ENCODE measurements at places on chromosomes 6 and 20.
A peak's percentile ranks its signal among the peaks of the same experiment; 100 is the strongest.

GRCh38 chr6:29702519-29703103, 20.6 kb upstream of the HLA-F start:
- ATAC-seq, result peak; percentile 89

- no peak for ATAC-seq
These were observed 5.2 kb downstream of the SLC2A4RG start for GRCh38 chr20:63744574-63745423.

DNA sequence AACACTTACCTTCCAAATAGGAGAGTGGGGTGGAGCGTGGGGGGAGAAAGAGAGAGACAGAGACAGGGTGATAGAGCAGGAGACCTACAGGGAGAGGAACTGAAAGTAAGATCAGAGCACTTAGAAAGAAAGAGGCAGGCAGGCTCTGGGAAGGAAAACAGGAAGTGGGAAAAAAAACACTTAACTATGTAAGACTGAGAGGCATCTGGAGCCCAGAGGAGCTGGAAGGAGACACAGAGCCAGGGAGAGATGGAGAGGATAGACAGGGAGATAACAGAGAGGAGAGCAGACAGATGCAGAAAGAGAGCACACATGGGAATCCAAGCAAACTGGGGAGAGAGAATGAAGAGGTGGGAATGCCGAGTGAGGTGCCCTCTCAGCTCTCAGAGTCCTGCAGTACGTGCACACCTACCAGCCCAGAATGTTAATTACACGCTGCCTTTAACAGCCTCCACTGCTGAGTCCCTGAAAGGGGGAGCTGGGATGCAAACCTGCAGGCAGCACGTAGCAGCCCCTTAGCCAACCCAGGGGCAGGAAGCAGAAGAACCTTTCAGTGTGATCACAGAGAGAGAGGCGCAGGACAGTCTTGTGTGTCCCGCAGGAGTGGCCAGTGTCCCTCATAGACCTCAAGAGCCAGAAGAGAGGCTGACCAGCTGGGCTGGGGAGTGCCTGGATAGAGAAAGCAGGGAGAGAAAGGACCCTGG, 132.7 kb upstream of the LRFN2 start:
- ATAC-seq, result no peak

GRCh38 chr6:36655085-36655724, 23.3 kb upstream of the CDKN1A start:
- no peak for ATAC-seq

- no peak for ATAC-seq
These were observed 875.4 kb upstream of the MAP3K7 start for GRCh38 chr6:91462241-91462640.

DNA sequence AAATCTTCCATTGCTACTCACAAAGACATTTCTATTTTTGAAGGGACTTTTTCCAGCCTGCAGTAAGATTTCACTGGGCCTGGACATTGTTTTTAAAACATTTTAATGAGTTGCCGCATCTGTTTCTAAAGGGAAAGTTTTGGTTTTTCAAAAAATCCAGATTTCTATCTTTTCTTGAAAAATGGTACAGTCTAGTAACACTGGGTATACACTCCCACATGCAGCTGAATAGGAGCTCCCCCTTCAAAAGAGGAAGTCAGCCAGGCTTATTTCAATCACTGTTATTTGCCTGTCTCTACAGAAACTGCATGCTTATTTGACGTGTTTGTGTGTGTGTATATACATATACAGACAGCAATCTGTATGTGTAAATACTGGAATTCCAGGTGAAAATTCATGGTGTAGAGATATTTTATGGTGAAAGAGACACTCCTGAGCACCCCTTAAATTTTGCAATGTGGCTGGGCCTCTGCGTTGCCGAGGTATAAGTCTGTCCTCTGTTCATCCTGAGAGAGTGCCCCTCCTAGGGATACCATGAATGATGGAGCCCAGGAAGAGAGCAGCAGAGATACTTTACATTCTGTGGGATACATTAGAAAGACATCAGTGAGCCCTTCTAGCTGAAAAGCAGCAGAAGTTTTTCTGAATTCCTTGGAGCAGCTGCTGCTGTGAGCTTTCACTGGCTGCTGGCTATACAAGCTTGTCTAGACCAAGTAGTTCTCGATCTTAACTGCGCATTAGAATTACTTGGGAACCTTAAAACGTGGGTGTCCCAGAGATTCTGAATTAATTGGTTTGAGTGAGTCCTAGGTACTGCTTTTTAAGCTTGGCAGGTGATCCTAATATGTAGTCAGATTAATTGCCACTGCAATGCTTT, 12.0 kb upstream of the ABRACL start:
- no peak for ATAC-seq

DNA sequence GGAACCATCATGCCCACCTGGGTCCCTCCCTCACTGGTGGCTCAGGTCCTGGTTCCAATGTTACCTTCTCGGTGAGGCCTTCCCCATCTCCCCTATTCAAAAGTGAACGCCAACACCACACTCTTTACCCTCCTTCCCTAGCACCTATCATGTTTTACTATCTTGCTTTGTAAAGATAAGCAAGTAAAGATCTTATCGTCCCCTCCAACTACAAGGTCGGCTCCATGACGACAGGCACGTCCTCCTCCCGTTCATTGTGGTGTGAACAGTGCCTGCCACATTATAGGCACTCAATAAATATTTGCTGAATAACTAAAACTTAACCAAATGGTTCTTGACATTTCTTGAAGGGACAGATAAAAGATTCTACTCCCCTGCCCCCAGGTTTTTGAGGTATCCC, 147.1 kb downstream of the PREX1 start:
- ATAC-seq, result no peak

- ATAC-seq, result no peak
These were observed 61.7 kb downstream of the RIOK1 start for GRCh38 chr6:7451326-7451725.

DNA sequence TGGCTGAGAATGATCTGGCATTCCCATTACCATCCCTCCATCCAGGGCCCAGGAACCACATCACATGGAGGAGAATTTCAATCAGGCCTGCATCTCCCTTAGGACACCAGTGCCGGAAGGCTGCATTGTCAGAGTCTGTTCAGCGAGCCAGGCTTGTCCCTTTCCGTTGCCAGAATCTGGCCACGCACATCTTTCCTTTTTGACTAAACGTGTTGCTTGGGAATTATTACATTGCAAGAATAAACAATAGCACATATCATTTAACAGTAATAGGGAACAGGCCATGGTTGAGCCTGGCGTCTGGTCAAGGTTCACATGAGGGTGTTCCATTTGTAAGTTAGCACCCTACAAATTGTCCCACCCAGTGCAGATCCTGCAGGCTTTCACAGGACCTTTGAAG, 42.8 kb downstream of the SOBP start:
- no peak for ATAC-seq

GRCh38 chr6:13559251-13559650, 15.2 kb upstream of the SIRT5 start:
- no peak for ATAC-seq

DNA sequence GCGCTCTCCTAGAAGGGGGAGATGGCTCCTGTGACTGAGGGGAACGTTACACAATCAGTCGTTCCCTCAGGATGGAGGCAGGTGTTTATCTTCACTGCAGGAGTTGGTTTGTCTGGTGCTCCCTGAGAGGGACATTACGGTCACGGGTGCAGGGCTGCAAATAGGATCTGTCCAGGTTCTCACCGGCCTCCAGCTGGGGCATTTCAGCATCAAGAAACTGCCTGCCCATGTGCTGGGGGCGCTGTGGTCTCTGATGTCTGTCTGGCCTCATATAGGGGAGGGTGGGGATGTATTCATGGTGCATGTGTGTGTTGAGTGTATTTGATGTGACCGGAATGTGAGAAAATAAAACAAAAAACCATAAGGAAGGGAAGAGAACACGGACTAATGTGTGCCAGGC, 77.1 kb downstream of the TBC1D7 start:
- no peak for ATAC-seq

DNA sequence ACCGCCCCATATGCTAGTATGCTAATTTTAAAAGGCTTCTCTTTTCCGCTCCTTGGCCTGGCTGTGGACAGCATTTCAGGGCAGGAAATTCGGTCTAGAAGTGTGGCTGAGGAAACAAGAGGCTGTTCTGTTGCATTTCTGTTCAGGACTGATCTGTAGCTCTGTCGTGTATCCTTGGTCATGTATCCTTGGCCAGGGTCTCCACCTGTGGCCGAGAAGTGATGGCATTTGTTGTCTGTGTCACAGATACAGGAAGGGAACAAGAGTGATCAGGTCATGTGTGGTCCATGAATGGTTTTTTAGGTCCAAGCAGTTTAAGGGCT, 300.5 kb upstream of the SUPT3H start:
- no peak for ATAC-seq

GRCh38 chr6:167499161-167499660, 174.3 kb downstream of the TTLL2 start:
- no peak for ATAC-seq

GRCh38 chr6:134532694-134533624, 215.0 kb upstream of the SGK1 start:
- no peak for ATAC-seq

DNA sequence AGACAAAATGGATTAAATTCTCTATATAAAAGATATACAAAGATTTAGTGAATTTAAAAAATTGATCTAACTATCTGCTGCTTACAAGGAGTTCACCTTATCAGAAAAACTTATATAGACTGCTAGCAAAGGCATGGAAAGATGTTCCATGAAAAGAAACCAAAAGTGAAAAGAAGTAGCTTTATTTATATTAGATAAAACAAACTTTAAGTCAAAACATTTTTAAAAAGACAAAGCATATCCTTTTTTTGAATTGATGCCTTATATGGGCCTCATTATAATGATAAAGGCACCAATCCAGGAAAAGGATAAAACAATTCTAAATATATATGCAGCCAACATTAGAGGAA, 334.2 kb downstream of the MEI4 start:
- no peak for ATAC-seq

DNA sequence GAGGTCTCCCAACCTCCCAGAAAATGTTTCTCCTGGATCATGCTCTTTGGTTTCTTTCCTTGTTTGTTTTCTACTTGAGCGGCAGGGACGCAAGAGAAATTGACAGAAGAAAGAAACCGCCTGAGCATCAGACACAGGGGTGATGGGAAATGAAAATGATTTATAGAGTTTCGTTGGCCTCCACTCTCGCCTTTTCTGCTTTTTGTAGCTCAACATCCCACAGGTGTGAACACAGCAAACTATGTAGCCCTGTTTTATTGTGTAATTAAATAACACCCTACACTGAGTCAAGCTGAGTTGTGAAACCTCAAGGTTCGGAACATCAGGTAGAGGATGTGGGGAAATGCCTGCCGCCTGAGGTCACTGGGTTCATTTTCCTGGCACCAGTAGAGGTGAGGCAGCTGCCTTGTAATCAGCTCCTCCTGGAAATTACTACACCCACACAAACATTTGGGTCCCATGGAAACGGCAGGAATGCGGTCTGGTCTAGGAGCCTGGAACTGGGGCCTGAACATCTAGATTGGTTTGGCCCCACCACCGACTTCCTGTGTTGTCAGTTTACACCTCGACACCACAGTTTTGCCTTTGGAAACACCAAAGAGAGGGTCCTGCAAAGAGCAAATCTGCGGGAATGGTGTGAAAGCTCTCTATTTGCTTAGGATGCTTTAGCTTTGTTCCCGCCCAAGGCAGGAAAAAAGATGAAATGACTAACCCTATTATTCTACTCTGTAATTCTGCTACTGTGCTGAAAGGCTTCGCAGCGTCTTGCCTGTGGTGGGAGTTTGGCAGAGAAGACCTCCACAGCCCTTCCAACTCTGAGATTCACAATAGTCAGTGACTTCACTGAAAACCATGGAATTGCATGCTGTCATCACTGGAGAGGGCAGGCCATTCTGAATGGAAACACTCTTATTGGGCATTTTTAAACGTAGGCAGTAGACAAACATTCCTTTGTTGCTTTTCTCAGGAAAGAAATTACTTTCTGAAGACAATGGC, 53.0 kb downstream of the ADAT2 start:
- no peak for ATAC-seq

DNA sequence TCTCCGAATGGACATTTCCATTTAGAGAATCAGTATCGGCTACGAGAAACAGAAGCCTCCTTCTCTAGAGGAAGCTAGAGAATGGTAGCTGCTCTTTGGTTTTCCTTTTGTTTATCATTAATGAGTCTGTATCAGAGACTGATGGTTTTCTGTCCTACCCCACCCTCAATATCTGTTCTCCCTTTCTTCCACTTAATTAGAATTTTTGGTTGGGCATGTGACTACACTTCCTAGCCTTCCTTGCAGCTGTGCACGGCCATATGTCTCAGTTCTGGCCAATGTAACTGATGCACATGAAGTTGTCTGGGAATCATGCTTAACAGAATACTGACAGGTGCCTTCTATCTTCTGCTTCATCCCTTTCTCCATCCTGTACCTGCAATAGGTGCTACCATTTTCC, 19.0 kb downstream of the RNF24 start:
- ATAC-seq, result no peak

- ATAC-seq, result no peak
These were observed 21.2 kb upstream of the CCDC167 start for GRCh38 chr6:37520926-37521325.

DNA sequence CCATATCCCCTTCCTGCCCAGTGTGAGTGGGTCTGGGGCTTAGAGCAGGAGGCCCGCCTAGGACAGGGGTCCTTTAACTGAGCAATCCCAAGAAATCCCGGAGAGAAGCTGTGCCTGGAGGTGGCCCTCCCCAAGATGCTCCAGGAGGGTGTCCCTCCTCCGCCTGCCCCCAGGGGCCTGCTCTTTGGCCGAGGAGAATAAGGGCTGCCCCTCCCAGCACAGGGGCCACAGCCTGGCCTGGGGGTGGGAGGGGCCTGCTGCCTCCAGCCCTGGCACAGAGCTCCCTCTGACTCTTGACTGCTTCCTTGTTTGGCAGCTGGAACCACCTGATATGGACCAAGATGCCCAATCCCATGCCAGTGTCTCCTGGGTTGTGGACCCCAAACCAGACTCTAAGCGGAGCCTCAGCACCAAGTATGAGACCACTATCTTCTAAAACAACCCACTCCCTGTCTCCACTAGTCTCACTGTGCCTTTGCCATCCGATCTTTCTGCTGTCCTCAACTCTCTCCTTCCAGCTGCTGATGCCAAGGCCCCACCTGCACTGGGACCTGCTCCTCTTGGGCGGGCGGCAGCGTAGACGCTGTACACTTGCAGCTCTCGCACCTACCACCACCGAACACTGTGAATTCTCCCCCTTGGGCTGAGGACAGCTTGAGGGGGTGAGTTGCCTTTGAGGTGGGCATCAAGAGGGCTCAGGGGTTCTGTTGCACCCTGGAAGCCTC, 54.3 kb downstream of the TCP11 start:
- no peak for ATAC-seq

- ATAC-seq, result peak; percentile 32
These were observed 51.5 kb downstream of the PREX1 start for GRCh38 chr20:48776306-48776705.

GRCh38 chr6:1626481-1626880, 16.8 kb downstream of the FOXC1 start:
- ATAC-seq, result no peak

- ATAC-seq, result no peak
These were observed 118.9 kb upstream of the CEP162 start for GRCh38 chr6:84346372-84346771.

- no peak for ATAC-seq
These were observed 735.1 kb upstream of the MARCKS start for GRCh38 chr6:113122060-113122459.

- peak; percentile 91 for ATAC-seq
These were observed 535 bp downstream of the EXOC2 start for GRCh38 chr6:692356-692851.

DNA sequence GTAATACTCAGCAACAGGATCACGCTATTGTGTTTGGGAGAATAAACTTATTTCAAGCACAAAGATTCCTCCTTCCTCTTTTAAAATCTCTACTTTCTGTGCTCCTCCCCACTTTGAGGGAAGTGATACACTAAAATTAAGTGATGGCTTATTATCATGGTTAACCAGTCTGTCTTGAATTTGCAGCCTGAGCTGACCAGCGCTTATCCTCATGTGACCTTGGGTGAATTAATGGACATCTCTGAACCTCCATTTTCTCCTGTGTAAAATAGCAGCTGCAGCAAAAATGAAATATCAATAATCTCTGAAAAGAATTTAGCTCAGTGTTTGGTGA, 222.6 kb downstream of the BCAS1 start:
- ATAC-seq, result no peak

Data from activated CD4-positive, CD25-positive, alpha-beta regulatory T cell treated with anti-CD3 and anti-CD28 coated beads, Interleukin-2, amount 50 U/mL, for 24 hours (primary cell).